Stimulated activated CD8-positive, alpha-beta memory T cell treated with anti-CD3 and anti-CD28 coated beads, Interleukin-7, amount 100 ng/mL, for 4 hours (primary cell): ENCODE measurements at places on chromosomes 12 and 14.
A peak's percentile ranks its signal among the peaks of the same experiment; 100 is the strongest.

DNA sequence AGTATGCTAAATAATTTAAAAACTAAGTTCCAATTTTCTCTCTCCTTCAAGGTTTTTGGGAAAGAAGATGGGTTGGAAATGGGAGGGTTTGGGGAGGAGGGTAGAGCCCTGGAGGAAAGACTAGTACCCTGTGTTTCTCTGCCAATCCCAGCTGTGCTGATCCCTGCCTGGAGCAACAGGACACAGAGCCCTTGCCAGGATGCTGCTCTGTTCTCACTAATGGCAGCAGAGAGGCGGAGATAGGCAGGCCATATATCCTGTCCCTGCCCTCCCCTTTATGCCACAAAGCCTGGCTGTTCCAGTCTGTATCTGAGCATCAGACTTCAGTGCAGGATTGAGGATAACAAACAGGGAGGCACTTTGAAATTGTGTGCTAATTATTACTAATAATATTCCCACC lies 99.0 kb downstream of the C12orf75 start:
- DNase-seq = no peak

DNA sequence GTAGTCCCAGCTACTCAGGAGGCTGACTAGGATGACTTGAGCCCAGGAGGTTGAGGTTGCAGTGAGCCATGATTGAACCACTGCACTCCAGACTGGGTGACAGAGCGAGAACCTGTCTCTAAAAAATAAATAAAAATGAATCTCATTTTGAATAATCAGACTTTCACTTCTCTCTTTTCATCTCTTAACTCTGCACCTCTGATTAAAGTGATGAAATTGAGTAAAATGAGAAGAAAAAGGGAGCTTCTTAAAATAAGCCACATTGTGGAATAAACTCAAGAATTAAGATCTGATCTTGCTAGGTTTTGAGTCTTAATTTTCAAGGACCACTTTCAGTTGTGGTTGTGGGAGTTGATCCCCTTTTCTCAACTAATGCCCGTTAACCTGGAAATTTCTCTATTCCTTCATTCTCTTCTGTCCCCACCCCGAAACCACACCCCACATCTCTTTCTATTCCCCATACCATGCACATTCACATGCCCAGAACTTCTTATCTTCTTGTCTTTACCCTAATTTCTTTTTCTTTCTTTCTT lies 70.9 kb upstream of the ETV6 start:
- DNase-seq = no peak

DNA sequence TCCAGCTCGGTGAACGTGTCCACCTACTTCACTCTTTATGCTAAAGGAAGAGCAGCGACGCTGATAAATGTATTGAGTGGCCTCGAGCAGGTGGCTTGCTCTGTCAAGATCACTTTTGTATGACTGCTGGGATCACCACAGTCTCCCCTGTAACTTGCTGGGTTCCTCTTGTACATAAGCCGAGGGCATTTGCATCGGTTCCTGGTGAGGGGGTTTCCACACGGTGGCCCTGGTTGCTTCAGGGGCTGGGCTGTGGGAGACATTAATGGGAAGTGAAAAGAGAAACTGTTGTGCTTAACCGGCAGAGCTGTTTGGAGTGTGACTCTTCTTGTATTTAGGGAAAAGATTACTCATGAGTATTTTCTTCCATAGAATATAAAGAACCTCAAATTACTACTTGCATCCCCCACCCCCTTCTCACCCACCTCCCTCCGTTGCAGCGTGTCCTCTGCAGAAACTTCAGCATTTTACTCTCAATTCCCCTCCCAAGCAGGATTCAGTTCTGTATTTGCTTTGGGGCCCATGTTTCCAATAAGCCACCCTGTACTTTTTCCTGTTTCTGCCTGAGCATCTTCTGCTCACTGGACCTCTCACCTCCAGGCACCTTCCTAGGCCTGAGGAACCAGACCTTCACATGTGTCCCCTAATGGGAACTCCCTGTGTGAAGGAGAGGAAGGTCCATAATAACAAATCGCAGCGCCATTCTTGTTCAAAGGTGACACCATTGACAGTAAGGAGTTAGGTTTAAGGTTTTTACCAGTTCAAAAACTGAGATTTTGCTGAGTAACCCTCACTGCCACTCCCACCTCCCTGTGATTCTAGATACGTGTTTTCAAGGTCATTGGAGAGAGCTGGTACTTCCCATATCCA lies 187.0 kb downstream of the ETV6 start:
- DNase-seq = peak; percentile 24

GRCh38 chr14:93974299-93974698 lies 2.1 kb downstream of the ASB2 start:
- no peak for DNase-seq

DNA sequence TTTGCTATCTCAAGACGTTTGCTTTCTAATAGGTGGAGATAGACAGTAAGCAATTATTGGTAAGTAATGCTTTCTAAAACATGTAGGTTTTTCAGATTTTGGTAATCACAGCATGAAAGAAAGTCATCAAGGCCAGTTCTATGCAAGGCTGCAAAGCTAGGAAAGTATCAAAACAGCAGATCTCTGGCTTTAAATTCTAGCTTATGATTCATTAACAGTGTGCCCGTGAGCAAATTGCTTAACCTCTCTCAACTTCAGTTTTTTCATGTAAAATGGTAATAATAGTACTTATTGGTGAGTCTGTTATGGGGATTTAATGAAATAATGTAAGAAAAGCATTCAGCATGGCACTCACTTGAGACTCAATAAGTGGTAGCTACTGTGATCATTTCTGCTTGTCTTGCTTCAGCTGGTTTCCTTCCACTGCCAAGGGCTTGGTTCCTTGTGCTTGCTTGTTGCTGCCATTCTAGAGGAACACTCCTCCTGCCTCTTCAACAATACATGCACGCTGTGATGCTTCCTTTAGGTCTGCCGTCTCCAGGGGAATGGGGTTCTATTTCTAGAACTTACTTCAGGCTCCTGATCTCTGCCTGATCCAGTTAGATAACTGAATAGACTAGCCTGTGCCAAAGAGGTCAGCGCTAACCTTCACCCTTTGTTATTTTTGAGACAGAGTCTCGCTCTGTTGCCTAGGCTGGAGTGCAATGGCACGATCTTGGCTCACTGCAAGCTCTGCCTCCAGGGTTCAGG lies 88.4 kb downstream of the CAND1 start:
- DNase-seq = no peak

DNA sequence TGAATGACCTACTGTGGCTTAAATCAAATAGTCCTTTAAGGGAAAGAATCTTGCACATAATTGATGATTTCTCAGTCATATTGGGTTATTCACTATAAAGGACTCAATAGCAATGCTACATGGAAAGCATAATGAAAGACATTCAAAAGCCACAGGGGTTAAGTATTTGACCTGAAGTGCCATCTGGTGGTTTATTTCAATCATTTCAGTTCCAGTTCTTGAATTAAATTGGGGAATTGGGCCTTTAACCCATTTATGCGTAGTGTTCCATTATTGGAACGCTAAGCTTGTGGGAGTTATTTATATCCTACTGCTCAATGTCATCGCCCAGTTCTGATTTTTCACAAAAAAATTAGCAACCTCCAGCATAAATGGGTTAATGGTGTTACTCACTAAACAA lies 41.3 kb upstream of the C12orf71 start:
- DNase-seq = no peak
